Mesenteric fat pad (tissue), 1 donor: ENCODE measurements at places on chromosomes 2 and 18. TPM values are rescaled to one million over a fixed set of nuclear protein-coding genes. Genes with fewer than 3 reads are reported as not detected.

- no peak for DNase-seq
Measured at GRCh38 chr2:188511346-188511745, 219.7 kb downstream of the GULP1 start.

DNA sequence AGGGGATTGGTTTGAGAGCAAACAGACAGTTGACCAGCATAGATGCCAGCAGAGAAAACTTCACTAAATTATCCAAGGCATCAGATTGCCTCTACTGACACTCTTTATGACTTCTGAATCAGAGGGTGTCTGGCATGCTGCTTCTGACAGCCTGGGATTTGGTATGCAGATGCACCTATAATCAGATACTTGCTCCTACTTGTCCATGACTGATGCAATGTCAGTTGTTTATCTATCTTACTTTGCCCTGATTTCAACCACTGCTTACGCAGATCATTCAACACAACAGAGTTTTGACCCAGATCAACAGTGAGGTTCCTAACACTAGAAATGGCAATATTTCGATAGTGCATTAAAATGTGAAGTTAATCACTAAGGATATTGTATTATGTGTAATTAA is 22.6 kb upstream of the CALCRL start:
- no peak for DNase-seq

DNA sequence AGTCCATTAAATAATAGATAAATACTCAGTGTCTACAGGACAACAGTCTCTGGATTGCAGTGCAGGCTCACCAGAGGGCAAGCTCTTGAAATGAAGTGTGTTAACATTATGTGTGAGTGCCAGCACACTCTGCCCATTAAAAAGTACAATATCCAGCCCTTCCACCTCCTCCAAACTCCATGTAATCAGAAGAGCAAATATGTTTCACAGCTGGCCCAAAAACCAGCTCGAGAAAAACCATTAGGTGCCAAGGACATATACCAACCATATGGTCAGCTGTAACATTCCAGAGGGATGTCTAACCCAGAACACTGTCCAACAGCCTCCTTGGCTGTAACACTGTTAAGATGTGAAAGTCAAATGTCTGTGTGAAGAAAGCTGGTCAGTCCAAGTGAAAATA is 112.2 kb downstream of the ZNF385B start:
- no peak for DNase-seq

GRCh38 chr2:222992137-222992536 is 59.9 kb upstream of the KCNE4 start:
- no peak for DNase-seq

DNA sequence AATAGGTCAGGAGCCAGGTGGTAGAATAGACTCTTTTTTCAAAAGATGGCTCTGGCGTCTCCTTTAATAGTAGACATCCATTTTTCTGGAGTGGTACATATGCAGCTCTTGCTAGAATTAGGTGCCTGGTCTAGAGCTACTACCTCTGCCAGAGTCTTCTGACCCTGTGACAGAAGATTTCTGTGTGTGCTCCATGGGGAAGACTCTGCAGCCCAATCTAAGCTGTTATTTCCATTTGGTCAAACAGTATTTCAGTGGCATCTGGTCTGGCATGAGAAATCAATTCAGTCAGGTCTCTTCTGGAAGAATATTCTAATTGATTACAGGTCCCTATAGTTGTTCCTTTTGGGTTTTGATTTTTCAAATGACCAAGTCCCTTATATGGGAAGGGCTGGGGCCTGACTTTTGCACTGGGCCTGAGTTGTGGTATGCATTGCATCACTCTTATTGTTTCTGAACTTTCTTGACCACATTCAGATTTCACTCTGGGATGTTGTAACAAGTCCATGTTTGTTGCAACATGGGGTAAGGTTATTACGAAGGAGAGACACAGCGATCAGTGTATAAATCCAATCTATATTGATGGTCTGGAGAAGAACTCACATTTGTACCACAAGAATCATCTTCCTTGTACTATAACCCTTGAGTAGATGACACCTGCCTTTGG is 12.1 kb downstream of the MXD1 start:
- DNase-seq, result no peak

GRCh38 chr2:134836986-134837385 is 1.4 kb upstream of the ACMSD start:
- no peak for DNase-seq

DNA sequence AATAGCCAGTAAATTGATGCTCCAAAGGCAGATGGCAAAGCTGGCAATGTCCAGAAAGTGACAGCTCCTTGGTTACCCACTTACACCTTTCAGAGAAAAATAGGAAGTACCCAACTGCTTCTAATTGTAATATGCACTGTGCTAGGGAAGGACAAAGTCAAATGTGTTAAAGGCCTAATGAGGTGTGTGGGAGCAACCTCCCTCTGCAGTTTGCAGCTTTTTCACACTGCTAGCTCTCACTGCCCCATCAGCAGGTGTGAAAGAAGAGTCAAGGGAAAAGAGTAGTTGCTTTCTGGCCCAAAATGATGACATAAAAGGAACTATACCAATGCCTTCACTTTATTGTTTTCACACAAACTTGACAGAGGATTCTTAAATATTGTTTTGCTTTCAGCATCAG is 284.1 kb upstream of the SETBP1 start:
- DNase-seq, result no peak

GRCh38 chr2:239807568-239807967 is 217.6 kb downstream of the NDUFA10 start:
- peak; percentile 74 for DNase-seq

DNA sequence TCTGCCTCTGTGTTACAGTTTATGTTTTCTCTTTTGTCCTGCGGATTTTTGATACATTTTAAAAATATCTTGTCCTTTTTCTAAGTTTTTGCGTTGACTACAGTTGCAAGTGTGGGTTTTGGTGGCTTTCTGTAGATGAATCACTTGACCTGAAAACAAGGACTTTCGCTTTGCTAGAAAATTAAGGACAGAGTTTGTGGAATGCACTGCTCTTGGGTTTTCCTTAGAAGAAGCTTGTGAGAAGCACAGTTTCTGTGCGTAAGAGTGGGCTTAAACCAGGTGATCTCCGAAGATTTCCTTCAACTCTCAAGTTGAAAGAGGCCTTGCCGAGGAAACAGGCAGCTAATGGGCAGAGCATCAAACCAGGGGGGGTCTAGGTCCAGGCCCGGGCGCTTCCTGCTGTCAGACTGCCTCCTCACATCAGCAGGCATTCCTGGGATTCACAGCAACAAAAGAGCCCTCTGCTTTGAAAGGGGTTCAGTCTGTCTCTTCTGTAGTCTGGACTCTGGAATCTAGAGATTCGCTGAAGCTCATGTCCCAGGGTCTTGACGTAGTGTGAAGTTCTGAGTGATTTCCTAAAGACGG is 17.3 kb downstream of the NCK2 start:
- DNase-seq, result no peak

DNA sequence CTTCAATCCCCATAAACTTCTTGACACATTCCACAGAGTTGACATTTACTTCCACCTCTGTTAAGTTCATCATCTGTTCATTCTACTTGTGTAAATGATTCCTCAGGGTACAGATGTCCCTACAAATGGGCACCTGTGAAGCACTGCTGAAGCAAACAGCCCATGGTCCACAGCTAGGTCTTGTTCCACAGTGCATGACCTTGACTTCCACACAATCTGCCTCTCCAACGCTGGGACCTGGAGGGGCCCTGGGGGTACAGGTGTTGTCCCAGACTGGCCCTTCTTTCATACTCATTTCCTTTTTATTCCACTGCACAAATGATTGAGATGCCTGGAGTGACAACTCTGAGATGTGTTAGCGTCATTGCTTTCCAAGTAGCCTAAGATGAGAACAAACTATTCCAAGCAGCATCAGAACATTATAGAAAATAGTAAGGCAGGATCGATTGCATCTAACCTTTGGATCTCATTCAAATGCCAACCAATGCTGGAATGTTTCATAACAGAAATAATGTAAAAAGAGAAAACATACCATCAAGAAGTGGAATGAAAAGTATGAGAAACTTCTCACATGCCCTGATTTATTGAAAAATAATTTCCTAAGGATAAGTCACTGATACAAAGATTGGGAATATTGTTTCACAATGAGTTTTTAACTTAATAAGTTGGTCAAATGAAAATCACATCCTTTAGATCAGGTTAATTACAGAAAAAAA is 31.2 kb downstream of the PIEZO2 start:
- no peak for DNase-seq

DNA sequence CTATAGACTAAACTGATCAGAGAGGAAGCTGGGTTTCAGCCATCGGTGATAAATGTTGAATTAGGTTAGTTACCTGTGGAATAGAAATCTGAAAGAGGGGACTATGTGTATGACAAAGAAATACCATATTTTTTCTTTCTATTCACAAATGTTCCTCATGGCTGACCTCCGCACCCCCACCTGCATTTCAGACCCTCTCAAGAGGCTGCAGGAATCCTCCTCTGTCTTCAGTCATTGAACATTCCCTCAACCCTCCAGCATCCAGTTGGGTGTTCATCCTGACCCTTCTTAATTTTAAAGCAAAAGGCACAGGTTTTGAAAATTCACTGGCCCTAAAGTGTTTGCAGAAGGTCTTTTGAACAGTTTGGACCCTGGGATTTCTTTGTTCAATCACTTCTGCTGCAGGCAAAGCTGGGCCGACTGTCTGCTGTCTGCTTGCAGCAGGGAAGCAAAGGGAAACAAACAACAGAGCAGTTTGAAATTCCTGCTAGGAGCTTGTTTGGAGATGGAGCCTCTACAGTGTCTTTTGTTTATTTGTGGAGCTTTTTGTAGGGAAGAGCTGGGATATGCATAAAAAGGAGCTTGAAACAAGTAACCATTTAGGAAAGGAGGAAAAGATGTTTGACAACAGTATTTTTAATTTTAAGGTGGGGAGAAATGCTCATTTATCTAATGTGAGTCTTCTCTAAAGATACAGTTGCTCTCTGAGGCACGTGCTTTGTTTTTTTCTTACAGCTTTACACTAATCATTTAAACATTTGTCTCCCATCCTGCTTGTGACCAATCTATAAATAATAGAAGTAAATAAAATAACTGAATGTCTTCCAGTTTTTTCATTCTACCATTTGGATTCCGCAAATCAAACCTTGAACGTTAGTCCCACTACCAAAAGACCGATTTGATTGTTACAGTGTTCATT is 213.3 kb upstream of the MMADHC start:
- DNase-seq, result no peak

DNA sequence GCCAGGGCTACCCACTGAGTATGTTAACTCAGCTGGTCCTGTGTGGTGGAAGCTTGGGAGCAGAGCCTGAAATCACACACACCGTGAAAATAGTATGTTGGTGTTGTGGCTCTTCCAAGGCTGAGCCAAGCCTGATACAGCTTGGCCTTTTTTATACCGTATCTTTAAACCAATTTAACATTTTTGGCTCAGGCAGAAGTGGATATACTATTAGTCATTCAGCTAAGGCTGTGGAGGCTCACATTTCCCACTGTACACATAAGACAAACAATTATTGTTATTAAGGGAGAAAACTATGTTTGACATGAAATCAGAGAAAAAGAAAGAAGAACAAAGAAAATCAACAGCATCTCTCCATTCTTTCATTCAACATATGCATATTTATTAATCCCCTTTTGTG is 159.0 kb downstream of the BCL11A start:
- DNase-seq, result no peak

DNA sequence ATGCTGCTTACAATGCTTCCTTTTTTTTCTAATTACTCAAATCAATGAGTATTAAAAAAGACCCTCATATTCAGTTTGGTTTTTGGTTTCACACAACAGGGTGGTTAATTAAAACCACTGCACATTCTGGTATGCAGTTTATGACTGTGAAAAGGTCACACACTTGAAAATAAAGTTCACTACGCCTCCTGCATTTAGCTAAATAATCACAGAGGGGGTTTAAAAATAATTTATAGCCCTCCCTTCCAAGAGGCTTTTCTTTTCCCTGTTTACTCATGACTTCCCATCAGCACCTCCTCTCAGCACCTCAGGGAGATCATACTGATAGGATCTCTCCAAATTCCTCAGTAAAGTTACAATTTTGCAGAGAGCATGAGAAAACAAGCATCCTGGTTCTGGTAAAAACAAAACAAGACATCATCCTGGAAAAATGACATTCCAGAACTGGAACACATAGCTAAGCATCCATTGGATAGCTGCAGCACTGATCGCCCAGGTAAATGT is 129.5 kb upstream of the TMEM200C start:
- no peak for DNase-seq

Gene SPTBN1
- total RNA-seq, result 776 TPM

Gene ABCG5
- not detected for total RNA-seq

Gene GCG
- not detected for total RNA-seq

Gene ZNF804A
- not detected for total RNA-seq

Gene ANO7
- 1.7 TPM for total RNA-seq

Gene ABCG8
- not detected for total RNA-seq

Gene MC4R
- total RNA-seq, result not detected

Gene COL6A3
- 409 TPM for total RNA-seq

Gene HK2
- 46.2 TPM for total RNA-seq

Gene PIEZO2
- total RNA-seq, result 3.1 TPM

Gene ITGA6
- 71.6 TPM for total RNA-seq

Gene C2orf66
- 0.26 TPM for total RNA-seq
